ENCODE measurements at places on chromosomes 7 and 10.

GRCh38 chr10:15484128-15484527 is 113.0 kb upstream of the FAM171A1 start:
- DNase-seq = no peak

DNA sequence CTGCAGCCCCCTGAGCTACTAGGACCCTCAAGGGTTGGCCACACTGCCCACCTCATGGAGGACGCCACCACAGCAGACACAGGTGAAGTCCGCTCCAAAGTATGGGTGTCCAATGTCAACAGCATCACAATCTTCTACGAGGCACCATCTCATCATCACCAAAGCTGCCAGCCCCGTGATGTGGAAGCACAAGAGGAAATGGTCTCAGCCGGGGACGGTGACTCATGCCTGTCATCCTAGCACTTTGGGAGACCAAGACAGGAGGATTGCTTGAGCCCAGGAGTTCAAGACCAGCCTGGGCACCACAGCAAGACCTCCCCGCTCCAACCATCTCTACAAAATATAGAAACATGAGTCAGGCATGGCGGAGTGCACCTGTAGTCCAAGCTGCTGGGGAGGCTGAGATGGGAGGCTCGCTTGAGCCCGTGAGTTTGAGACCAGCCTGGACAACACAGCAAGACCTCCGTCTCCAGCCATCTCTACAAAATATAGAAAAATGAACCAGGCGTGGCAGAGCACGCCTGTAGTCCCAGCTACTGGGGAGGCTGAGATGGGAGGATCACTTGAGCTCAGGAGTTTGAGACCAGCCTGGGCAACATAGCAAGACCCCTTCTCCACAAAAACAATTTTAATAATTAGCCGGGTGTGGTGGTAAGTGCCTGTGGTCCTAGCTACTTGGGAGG is 48.8 kb upstream of the MYL10 start:
- DNase-seq = no peak

GRCh38 chr7:119270644-119271043 is 1002.3 kb upstream of the KCND2 start:
- DNase-seq = no peak

- DNase-seq = peak; percentile 8
Measured at GRCh38 chr7:120941064-120941463, 9.5 kb upstream of the ING3 start.

DNA sequence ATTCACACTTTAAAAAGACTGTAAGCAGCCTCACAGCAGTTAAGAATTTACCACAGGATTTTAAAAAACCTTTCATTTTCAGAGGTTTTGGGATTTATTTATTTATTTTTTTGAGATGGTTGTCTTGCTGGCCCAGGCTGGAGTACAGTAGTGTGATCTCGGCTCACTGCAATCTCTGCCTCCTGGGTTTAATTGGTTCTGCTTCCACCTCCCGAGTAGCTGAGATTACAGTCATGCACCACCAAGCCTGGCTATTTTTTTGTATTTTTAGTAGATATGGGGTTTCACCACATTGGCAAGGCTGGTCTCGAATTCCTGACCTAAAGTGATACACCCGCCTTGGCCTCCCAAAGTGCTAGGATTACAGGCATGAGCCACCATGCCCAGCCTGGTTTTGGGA is 19.1 kb downstream of the MINDY4 start:
- DNase-seq = no peak

- DNase-seq = no peak
Measured at GRCh38 chr7:121484089-121484763, 88.1 kb upstream of the FAM3C start.
